ENCODE measurements at places on chromosomes 3 and 15.

- DNase-seq, result no peak
Observed at GRCh38 chr15:101399431-101399830, 90.1 kb downstream of the PCSK6 start.

DNA sequence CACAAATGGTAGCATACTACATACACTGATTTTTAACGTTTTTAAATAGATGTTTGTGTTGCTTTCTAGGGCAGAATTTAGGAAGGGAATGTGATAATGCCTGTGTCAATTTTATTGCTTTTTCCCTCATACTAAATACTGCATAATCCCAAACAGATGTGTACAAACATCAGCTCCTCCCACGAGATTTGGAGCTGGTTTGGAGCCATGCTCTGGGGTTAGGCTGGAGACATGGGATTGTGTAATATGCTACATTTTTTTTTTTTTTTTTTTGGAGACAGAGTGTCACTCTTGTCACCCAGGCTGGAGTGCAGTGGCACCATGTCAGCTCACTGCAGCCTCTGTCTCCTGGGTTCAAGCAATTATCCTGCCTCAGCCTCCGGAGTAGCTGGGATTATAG is 80.1 kb downstream of the EBLN2 start:
- DNase-seq, result no peak

GRCh38 chr3:133419151-133419909 is 19.5 kb downstream of the BFSP2 start:
- no peak for DNase-seq

GRCh38 chr3:182258538-182259177 is 534.6 kb upstream of the ATP11B start:
- no peak for DNase-seq

DNA sequence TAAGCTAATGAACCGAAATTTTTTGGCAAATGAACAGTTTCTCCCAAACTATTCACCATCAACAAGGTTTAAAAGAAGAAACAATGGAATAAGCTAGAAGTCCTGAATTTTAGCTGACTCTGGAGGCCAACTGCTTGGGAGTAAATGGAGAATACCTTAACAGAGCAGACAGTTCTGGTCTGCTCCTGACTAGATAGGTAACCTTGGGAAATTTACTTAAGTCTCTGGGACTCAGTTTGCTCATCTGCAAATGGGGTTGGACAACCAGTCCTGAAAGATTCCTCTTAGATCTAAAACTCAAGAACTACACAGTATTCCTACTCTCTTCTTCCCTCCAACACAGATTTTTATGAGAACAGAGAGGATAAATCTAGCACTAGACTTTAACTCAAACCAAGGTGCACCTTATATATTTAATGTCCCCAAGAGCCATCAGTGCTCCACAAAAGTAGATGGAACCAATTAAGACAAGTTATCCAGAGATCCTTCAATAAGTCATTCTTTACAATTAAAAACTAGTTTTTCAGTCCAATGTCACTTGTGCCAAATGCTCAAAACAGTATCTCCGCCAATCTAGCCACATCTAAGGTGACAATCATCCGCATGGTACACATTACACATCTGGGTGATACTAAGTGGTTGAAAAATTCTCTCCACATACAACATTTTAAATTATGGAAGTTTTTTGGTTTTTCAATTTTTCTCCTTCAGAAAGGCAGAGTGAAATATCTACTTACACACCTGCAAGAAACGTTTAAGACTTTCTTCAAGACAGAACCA is 1.5 kb downstream of the RHOA start:
- DNase-seq, result no peak

DNA sequence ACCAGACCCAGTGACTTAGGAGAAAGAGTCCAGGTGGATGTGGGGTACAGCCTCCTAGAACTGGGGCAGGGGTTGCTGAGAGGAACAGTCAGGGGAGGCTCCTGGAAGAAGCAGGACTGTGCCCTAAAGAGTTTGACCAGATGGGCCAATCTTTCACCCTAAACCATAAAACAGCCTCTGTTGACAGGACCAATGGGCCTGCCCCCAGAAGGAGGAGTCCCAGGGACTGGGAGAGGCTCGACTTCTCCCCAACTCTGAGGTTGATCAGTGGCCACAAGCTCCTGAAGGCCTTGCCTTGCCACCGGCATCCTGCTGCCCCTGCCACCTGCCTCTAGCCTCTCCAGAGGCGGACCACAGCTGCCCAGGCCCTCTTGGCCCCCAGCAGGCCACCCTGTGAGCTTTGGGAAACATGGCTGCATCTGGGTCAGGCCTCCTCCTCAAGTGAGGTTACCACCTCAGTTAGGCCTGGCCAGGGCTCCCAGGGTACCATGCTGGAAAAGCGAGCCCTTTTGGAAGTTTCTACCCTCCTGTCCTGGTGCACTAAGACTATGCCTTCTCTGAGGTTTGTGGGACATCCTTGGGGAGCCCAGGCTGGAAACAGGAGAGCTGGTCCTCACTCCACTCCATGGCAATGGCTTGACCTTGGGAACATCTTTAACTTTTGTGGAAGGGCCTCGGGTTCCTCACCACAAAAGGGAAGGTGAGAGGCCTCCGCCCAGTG is 2.8 kb downstream of the VIPR1 start:
- no peak for DNase-seq

DNA sequence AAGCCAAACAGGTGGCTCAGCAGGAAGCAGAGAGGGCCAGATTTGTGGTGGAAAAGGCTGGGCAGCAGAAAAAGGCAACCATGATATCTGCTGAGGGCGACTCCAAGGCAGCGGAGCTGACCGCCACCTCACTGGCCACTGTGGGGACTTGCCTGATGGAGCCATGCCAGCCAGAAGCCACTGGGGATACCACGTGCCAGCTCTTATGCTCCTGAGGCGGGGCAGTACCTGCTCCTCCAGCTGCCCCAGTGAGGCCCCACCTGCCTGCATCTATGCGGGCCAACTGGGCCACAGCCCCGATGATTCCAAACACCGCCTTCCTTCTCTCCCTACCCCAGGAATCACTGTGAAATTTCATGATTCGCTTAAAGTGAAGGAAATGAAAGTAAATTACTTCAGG is 22.9 kb upstream of the ARIH1 start:
- DNase-seq, result no peak

DNA sequence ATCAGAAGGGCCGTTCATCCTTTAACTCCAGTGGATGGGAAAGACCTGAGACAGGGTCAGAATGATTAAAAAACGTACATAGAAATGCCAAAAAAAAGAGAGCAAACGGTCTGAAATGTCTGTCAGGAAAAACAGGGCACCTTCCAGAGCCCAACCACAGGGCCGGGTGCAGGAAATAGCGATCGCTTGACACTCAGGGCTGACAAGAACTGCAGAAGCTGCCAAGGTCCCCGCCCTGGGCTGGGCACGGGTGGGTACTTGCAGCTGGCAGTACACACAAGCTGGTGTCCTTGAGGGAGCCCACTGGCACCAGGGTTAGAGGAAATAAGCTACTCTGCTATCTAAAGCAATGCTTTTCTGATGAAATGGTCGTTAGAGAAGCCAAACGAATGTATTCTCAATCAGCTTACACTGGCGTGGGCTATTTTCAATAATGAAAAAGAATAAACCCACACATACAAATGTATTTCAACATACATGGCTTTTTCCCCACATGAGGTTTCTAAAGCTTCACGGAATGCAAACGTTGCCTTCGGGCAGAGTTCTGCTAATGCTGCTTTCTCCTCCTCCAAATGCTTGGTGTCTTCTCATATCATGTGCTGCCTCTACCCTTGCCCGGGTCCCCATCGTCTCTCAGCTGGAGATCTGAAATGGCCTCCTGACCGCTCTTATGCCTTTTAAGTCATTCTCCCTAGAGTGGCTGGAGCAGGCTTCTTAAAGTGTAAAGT is 15.6 kb downstream of the FRMD4B start:
- DNase-seq, result peak; percentile 27

Data from stimulated activated CD4-positive, alpha-beta T cell treated with anti-CD3 and anti-CD28 coated beads, Interleukin-2, amount 100 ng/mL, for 24 hours (primary cell).